Activated CD8-positive, alpha-beta memory T cell treated with anti-CD3 and anti-CD28 coated beads, Interleukin-2, amount 50 U/mL, for 4 hours (primary cell): ENCODE measurements at places on chromosomes 16 and 17.
A peak's percentile ranks its signal among the peaks of the same experiment; 100 is the strongest.

- DNase-seq: no peak
Measured at GRCh38 chr16:51696376-51696775, 545.3 kb upstream of the SALL1 start.

- no peak for DNase-seq
Measured at GRCh38 chr16:54588026-54588425, 301.4 kb upstream of the IRX3 start.

- no peak for DNase-seq
Measured at GRCh38 chr17:16652847-16653366, 743 bp downstream of the ZNF624 start.

DNA sequence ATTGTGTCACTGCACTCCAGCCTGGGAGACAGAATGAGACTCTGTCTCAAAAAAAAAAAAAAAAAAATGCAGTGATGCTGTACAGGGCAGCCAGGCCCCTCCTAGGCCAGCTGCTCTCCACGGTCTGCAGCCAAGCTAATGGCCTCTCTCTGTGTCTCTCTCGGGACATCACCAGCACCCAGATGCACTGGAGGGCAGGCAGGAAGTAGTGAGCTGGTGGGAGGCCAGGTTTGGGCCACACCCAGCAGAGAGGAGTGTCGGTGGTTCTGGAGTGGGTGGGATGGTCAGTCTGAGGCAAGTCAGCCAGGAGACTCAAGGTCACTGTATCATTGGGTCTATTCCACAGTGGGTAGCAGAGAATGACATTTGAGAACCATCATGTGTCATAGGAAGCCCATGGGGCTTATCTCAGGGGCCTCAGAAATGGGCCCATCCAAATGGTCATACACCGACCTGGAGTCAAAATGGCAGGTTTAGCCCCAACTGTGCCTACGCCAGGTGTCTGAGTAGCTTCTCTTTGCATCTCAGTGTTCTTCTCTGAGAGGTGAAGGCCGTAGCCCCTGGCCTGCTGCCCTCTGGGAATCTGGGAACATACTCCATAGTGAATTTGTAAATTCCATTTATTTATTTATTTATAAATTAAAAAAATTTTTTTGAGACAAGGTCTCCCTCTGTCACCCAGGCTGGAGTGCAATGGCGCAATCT is 22.7 kb downstream of the WNT9B start:
- no peak for DNase-seq

GRCh38 chr17:60641810-60642220 is 35.8 kb upstream of the BCAS3 start:
- DNase-seq: no peak

DNA sequence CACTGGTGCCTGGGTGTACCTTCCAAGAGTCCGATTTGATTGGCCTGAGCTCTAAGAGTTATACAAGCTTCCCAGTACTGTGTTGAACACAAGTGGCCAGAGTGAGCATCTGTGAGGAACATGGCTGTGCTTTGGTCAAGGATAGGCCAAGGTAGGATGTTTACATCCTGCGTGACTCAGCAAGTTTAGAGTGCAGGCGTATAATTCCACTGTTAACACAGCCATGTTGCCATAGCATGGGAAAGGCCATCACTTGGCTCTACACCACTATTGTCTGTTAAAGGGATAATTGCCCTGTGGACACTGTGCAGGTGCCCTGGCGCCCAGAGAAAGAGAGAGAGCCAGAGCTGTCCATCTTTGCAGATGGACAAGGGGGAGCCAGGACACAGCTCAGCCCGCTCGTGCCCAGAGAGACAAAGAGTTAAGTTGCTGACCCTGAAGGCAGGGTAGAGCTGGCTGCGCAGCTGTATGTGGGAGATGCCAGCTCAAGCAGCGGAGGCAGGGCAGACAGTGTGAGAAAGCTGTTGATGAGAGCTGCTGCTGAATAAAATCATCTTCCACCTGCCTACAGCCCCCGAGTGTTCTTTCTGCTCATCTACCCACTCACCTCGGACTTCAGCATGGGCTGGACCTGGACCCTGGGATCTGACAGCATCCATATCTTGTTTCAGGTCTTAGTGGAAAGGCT is 11.7 kb downstream of the CFAP52 start:
- no peak for DNase-seq

DNA sequence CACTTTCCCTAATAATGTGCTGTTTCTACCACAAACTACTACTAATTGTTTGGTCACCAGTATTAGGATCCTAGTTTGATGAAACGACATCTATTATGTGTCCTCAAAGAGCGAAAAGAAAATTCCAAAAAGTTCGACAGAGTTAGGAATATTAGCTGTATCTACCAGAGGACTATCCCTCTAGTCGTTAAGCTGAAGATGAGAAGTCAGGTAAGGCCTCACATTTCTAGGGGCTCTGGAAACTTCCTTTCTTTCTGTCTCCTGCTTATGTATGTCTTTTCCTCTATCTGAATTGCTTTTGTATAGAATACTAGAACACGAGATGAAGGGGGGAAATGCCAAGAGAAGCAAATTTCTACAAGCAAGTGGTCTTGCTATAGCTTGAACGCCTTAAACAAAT is 1.6 kb downstream of the GLG1 start:
- DNase-seq: no peak

- peak; percentile 74 for DNase-seq
Measured at GRCh38 chr17:63911657-63912100, 621 bp upstream of the CSHL1 start.

- DNase-seq: no peak
Measured at GRCh38 chr16:64151990-64152767, 969.7 kb downstream of the CDH11 start.

DNA sequence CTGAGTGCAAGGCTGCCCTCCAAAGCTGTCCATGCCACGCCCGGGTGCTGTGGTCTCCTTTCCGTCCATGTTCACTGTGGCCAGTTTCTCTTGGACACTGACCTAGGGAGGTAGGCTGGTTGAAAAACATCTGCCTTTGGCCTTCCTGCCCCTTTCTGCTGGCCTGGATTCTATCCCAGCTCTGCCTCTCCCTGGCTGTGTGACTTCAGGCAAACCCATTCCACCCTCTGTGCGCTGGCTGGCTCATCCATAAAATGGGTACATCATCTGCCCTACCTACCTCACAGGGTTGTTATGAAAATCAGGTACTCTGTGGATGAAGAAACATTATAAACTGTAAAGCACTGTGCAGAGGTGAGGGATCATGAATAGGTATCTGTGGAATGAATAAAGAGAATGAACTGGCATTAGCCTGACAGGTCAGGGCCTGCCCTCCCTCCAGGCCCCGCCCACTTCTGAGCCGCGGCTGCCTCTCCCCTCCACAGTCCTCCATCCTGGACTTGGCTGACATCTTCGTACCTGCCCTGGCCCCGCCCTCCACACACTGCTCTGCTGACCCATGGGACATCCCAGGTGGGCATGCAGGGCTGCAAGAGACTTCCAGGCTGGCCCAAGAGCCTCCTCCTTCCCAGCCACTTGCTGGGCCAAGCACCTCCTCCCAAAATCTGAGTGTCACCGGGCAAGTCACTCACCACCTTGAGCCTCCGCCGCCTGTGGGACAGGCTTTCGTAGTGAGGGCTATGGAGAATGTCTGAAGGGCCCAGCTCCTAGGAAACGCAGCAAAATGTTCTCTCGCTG is 7.0 kb upstream of the SPATA20 start:
- no peak for DNase-seq

DNA sequence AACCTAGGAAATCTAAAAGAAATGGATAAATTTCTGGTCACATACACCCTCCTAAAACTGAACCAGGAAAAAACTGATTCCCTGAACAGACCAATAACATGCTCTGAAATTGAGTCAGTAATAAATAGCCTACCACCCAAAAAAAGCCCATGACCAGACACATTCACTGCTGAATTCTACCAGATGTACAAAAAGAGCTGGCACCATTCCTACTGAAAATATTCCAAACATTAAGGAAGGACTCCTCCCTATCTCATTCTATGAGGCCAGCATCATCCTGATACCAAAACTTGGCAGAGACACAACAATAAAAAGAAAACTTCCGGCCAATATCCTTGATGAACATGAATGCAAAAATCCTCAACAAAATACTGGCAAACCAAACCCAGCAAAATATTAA is 52.9 kb downstream of the TTC19 start:
- no peak for DNase-seq

DNA sequence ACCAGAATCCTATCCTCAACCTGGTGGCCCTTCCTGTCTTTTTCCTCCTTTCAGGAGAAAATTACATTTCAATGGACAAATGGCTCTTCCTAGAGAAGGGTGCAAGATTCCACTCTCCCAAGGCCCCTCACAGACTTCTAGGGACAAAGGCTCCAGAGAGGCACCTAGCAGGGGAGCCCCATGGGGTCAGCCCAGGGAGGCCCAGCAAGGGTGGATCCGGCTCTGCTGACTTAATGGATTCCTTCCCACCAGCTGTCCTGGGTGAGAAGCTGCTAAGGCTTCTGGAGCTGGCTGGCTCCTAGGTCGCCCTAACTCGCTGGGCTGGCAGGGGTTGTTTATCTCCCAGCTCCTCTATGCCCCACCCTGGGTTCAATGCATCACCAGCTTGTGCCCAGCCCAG is 152.4 kb downstream of the ZNF423 start:
- DNase-seq: no peak

DNA sequence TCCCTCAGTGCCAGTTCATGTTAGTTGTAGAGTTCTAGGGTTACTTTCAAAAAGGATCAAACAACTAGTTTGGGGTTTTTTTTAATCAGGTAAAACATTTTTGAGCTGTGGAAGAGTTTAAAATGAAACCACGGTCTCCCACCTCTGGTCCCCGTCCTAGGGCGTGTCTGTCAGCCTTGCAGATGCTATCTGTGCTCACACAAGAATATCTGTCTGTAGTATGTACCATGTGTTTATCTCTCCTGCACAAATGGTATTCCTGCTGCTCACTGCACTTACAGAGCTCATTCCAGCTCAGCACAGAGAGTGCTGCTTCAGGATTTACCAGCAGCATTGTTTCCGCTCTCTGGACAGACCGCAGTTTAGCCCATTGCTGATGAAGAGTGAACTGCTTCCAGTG is 38.9 kb downstream of the UBN1 start:
- DNase-seq: no peak

DNA sequence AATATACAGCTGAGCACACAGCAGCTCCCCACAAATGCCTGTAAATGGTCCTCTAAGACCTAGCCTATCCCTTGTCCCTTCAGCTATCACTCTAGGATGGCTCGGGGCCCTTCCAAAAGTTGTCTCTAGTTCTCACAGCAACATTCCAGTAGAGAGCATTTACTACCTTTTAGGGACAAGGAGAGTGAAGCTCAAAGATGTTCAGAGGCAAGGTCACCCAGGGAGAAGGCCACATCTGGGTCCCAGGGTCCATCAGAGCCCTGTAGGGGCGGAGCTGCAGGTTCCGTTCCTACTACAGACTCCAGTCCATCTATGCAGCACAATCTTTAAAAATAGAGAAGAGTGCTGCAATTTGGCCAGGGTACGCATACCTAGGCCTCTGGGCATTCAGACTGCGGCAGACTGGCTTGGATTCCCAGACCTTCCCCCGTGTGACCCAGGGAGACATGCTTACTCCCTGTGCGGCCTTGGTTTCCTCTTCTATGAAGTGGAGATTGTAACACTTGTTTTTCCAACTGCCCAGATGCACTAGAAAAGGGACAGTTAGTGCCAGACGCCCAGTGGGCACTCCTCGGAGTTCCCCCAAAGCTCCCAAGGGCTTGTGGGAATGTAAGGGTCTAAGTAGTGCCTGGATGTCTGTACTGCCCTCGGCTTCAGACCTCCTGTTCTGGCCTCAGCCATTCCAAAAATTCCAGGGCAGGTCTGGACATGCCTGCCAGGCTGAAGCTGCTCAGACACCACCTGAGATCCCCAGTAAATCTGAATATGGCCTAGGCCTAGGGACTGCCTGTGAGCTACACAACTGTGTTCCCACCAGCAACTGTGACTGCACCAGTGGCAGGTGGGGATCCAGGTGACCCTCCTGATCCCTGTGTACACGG is 2.5 kb downstream of the SLC12A4 start:
- DNase-seq: no peak

DNA sequence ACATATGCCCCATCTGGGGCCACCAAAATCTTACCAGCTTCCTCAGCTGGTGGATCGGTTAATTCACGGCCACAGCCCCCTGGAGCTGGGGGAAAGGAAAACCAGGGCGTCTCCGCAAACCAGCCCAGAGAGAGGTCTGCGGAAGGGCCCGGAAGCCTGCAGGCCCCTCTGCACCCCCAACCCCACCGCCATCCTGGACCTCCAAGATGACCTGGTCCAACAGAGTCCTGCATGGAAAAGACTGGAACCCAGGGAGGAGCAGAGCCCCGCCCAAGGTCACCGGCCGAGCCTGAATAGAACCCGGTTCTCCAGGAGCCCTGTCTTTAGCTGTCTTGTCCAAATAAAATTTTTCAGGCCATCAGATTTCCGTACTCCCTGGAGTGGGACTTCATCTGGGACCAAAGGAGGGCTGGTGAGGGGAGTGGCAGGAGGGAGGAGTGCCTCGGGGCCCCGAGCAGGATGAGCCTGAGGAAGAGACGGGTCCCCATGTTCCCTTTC is 37.4 kb upstream of the NDRG4 start:
- DNase-seq: no peak

GRCh38 chr16:31356566-31357323 is 1.8 kb downstream of the ITGAX start:
- no peak for DNase-seq

- no peak for DNase-seq
Measured at GRCh38 chr17:57723427-57724025, 21.6 kb downstream of the CCDC182 start.

DNA sequence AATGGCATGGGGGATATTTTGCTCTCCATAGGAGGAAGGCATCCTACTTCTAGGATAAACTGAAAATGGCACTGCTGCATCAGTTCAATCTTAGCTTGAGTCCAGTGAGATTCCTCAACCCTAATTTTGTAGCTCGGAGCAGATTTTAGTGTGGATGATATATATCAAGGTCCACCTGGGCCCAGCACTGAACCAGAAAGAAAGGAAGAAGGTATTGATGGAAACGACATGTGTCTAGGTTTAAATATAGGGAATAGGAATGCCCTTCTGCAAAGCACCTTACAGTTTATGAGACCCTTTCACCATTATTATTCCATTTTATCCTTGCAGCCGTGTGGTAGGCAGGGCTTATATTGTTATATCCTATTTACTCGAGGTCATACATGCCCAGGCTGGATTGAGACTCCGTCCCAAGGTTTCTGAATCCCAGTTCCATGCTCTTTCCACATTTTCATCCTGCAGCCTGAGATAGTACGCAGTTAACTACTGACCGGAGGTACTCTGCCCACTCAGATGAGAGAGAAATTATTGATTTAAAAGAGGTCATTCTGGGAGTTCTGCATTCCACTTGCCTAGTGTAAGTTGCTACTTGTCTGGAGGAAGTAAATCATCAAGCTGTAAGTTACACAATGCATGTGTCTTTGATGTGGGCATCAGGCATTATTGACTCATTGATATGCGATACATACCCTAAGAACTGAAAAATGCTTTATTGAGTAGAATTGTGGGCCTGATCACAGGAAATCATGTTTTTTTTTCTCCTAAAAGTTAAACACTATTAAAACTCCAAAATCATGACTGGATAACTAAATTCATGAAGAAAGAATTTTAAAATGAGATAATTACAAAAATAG is 10.1 kb downstream of the KRT39 start:
- no peak for DNase-seq

- no peak for DNase-seq
Measured at GRCh38 chr16:77059446-77059845, 131.5 kb upstream of the MON1B start.

- DNase-seq: no peak
Measured at GRCh38 chr17:78317794-78318400, 42.0 kb downstream of the SOCS3 start.
